NCI-H1092 (cell line): ENCODE measurements at places on chromosomes 2 and 18.

GRCh38 chr2:178804791-178805190, 2.4 kb downstream of the TTN start:
- no peak for DNase-seq

DNA sequence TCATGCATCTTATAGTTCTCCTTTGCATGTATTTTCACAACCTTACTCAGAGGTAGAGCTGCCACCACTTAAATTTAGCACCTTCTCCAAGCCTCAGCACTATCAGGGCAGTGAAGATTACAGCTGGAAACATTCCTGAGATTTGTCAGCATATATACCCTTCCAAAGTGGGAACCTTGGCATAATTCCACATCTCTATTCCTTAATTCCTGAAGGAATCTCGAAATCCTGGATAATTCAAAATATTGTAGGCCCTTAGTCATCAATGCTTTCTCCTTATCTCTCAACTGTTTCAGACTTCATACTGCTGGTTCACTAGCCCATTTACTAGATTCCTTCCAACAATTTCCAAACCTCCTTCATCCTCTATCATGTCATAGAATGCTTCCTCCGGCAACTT, 87.4 kb downstream of the ITSN2 start:
- DNase-seq = no peak

DNA sequence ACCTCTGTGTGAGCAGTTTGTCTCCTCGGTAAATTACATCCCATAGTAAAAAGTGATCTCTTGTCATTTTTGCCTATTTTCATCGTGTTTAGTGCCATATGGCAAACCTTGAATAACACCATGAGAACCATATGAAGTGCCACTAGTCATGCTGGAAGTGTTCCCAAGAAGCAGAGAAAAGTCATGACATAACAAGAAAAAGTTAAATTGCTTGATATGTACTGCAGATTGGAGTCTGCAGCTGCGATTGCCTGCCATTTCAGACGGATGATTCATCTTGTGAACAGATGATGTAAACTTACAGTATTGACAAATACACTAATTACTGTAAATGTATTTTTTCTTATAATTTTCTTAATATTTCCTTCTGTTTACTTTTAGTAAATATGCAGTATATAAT, 846.7 kb downstream of the BCL11A start:
- no peak for DNase-seq

DNA sequence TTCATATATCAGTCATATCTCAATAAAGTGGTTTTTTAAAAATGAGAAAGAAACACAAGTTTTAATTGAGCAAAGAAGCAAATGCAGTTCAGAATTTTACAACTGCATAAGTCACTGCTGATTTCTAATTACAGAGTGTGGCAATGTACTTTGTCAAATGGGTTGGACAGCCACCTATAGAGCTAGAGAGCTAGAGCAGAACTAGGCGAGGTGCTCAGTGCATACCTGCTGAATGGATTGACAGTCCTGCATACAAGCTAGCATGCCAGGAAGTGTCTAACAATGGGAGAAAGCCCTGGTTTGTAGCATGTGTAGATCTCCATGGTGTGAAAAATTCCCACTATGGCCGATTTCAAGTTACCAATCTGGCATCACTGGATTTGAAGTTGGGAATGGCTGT, 106.3 kb upstream of the CDCA7 start:
- no peak for DNase-seq

- DNase-seq = no peak
Observed at GRCh38 chr2:159010340-159010739, 41.9 kb downstream of the TANC1 start.

DNA sequence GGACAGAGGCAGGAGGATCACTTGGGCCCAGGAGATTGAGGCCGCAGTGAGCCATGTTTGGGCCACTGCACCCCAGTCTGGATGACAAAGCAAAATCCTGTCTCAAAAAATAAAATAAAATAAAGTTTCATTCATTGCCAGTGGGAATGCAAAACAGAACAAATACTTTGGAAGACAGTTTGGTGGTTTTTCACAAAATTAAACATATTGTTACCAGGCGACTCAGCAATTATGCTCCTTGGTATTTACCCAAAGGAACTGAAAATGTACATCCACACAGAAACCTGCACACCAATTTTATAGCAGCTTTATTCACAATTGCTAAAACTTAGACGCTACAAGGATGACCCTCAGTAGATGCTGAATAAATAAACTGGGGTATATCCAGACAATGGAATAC, 35.8 kb downstream of the FOSL2 start:
- DNase-seq = no peak

DNA sequence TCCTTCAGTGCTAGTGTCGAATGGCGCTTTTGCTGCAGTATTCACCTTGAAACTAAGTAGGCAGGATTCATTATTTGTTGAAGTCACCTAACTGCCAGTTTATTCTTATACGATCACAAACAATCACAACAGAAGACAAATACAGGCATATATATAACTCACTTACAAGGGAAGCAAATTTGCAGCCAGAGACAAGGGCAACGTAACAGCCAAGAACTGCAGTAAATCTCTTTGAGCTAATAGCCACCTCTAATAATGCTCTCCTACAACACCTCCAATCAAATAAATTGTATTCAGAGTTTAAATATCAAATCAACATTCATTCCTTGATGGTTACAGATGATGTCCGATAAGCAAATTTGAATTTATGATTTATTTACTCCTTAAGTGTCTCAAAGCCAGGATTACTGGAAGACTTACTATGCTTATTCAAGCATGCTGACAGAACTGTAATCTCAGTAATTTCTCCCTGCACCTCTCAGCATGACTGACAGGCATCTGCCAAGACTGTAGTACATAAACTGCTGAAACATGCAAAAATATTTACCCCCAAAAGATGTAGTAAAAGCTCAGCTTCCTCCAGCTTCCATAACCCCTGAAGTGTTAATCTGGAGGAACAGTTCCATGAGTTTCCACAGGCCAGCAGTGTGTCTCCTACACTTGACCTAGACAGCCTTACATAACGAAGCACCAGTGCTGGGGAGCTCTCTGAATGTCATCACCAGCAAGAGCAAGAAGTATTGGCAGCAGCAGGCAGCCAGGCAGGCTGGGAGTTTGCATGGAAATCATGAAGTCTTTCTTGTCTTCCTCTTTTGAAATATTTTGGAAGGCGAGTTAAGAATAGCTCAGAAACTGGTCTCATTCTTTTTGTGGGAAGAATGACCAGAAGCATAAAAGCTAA, 20.9 kb upstream of the SCN1A start:
- no peak for DNase-seq

DNA sequence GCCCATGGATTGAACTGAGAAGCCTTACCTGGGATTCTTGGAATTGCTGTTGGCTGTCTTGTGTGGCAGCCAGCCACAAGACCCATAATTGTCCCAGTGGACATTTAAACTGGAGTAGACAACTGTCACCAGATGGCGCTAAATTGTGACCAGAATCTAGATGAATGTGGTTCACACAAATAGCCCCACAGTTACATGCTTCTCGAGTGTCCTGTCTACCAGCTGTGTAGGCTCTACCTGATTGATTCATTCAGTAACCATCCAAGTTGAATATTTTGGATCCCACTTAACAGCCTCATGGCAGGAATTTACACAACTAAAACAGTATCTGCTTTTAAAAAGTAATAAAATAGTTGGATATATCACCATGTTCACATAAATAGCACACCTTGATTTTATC, 73.2 kb downstream of the MAP4K4 start:
- no peak for DNase-seq

GRCh38 chr18:79011300-79011870, 31.8 kb downstream of the SALL3 start:
- DNase-seq = no peak

DNA sequence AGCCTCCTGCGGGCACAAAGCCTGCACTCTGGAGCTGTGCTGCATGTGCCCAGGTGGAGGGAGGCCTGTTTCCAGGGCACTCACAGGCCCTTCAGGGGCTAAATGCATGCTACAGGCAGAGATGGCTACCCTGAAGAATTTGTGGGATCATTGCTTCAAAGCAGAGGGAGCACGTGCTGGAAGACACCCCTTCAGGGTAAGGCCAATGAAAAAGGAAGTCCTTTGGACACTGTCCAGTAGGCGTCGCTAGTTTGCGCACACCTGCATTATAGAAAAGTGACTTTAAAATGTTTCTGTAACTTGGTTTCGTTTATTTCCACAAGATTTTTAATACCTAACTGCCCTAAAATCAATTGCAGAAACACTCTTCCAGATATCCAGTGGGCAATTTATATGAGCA, 325.3 kb downstream of the ZNF516 start:
- no peak for DNase-seq

GRCh38 chr2:67137699-67138098, 259.4 kb upstream of the ETAA1 start:
- peak; percentile 1 for DNase-seq

GRCh38 chr2:31101701-31102100, 36.5 kb downstream of the GALNT14 start:
- no peak for DNase-seq

GRCh38 chr18:29160170-29160569, 983.2 kb upstream of the CDH2 start:
- peak; percentile 85 for DNase-seq

DNA sequence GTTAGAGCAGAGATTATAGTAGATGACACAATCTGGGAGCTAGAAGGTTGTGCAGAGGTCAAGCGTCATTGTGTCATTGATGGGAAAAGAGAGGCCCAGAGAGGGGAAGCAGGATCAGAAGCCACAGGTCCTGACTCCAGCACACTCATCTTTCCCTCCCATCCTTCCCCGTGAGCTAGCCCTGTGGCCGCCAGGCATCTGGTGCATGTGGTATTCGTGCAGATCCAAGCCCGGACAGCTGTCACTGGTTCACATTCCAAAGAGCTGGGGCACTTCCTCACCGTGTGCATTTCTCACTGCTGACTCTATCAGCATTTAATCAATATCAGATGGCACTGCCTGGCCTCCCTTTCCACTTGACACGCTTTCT, 94.1 kb upstream of the THOC1 start:
- DNase-seq = no peak

GRCh38 chr2:8495189-8495989, 186.5 kb upstream of the ID2 start:
- no peak for DNase-seq

GRCh38 chr2:105790461-105791149, 45.9 kb downstream of the NCK2 start:
- no peak for DNase-seq

DNA sequence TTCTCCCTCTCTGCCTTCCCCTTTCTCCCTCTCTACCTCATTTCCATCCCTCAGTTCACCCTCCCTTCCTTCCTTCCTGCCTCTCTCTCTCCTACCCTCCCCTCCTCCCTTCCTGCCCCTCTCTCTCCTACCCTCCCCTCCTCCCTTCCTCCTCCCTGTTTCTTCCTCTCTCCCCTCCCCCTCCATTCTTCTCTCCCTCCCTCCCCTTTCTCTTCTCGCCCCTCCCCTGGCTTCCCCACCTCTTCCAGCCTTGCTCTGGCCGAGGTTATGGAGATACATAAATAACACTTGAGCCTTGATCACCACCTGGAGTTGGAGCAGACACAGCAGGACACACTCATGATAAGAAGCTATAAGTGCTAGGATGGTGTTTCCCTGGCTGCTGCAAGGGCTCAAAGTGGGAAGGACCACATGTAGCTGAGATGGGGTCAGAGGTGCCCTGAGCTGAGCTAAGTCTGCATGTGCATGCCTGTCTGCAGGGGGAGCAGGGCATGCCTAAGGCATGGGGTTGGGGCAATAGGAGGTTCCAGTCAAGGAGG, 326.1 kb upstream of the HS6ST1 start:
- DNase-seq = no peak

GRCh38 chr18:21454725-21455124, 145.8 kb downstream of the ESCO1 start:
- no peak for DNase-seq
